ENCODE measurements at places on chromosomes 2 and 18. TPM values are rescaled to one million over a fixed set of nuclear protein-coding genes. Genes with fewer than 3 reads are reported as not detected.
A peak's percentile ranks its signal among the peaks of the same experiment; 100 is the strongest.

DNA sequence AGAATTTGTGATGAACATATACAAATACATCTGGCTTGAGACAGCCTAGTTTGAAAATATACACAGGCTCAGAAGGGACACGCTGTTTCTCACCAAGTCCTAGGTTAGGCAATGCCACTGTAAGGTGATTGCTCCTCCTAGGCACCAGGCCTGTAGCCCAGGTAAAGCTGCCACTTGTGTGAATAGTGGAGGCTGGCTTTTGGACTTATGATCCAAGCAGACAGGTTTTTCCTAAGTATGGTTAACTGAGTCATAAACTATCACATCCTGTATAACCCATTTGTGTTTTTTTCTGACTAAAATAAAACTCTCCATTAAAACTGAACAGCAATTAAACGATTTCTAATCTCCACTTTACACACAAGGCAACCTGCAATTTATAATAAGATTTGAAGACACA is 81.0 kb downstream of the SEMA4F start:
- no peak for DNase-seq

- DNase-seq = no peak
Observed at GRCh38 chr2:157500334-157500733, 56.4 kb upstream of the CYTIP start.

DNA sequence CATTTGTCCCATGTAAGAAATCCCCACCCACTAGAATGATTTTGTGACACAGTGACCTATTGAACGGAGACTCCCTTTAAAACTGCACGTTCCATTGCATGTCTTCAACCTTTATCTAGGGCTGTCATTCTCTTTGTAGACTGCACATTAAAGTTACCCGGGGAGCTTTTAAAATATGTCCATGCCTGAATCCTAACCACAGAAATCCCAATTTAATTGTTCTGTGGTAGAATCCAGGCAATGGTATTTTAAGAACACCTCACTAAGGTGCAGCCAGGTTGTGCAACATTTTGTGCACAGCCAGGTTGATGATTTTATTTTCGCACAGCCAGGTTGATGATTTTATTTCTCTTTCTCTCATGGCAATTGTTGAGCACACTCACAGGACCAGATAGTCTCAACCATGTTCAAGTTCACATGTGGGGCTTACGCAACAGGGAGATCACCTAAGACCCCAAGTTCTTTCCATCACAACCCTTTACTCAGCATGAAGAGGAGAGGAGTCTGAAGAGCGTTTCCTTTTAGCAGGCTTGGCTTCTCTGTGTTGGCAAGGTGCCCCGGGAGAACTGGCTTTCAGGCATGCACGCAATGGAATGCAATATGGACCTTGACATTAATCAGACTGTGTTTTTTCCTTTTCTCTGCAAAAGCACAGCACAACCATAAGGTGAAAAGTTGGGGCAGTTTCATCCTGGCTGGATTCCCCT is 467.3 kb upstream of the ETAA1 start:
- DNase-seq = peak; percentile 83

The KCNG2 gene
- total RNA-seq = 0.38 TPM

The HJURP gene
- not detected for total RNA-seq

- DNase-seq = no peak
Observed at GRCh38 chr2:25050128-25050527, 8.3 kb downstream of the EFR3B start.

- peak; percentile 56 for DNase-seq
Observed at GRCh38 chr2:43106559-43107527, 119.6 kb downstream of the ZFP36L2 start.

DNA sequence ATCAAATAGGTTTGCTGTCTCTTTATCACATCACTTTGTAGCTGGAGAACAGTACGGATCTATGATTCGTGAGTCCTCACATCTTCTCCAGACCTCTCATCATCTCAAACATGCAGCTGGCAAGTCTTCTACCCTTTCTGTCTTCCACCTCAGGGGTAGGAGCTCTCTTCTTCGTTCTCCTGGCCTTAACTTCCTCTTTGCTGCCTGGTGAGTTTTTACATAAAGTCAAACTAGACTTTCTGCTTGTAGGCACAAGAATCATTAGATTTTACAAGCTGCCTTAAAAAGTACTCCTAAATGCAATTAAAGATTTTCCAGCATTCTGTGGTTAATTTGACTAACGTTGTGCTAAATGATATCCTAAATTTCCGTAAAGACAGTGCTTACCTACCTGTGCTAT is 43.7 kb upstream of the TANK start:
- no peak for DNase-seq

- no peak for DNase-seq
Observed at GRCh38 chr18:3664563-3665178, 214.7 kb downstream of the TGIF1 start.

The WNT10A gene
- total RNA-seq = not detected

GRCh38 chr2:217231724-217232123 is 371.9 kb upstream of the TNP1 start:
- DNase-seq = no peak

DNA sequence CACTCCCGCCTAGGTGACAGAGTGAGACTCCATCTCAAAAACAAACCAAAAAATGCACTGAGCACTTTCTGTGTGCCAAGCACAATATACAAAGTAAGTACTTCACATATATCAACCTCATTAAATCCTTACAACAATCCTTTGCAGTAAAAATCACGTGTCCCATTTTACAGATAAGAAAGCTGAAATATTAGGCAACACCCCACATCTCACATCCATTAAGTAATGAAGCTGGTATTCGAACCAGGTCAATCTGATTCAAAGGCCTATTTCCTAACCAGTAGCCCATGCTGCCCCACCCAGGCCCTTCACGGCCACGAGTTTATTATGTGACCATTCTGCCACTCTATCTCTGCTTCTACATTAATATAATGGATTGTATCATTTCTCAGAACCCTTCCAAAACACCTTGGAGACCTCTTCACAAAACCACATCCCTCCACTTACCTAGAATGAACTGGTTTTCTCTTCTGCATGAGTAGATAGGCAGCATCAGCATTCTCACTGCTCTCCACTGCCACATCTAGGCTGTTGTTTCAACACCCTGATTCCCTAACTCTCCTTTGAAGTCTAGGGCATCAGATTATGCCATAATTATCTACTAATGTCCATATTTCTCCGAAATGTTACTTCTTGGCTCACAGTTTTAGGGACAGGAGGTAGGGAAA is 3.1 kb upstream of the EXOC6B start:
- DNase-seq = no peak

- no peak for DNase-seq
Observed at GRCh38 chr2:151681051-151681450, 53.2 kb downstream of the NEB start.

GRCh38 chr2:181785691-181786344 is 105.5 kb upstream of the NEUROD1 start:
- no peak for DNase-seq
